ENCODE measurements at places on chromosomes 4 and X. TPM values are rescaled to one million over a fixed set of nuclear protein-coding genes. Genes with fewer than 3 reads are reported as not detected.

CXXC4 gene
- not detected for total RNA-seq

CAMK2D gene
- 82.5 TPM for total RNA-seq

LIMCH1 gene
- total RNA-seq, result not detected

KCNE5 gene
- total RNA-seq, result not detected

WAS gene
- total RNA-seq, result 95.2 TPM

SRPX gene
- total RNA-seq, result 0.24 TPM

RPA4 gene
- 0.40 TPM for total RNA-seq

Data from activated CD4-positive, alpha-beta memory T cell treated with anti-CD3 and anti-CD28 coated beads for 36 hours (primary cell).